ENCODE measurements at places on chromosomes 1 and 21.

- no peaks in the 10 kb centered on the region for H3K36me3 ChIP-seq
- no peak overlapping the region for H3K4me3 ChIP-seq
- H3K27me3 ChIP-seq = no peaks in the 10 kb centered on the region
- H3K27ac ChIP-seq = no peak overlapping the region
These were observed 832.6 kb upstream of the TMPRSS15 start for GRCh38 chr21:19236209-19236608.

- H3K27me3 ChIP-seq = no peaks in the 10 kb centered on the region
- DNase-seq = no peak
- peaks cover 18% of the 10 kb centered on the region for H3K36me3 ChIP-seq
These were observed 19.6 kb downstream of the BACH1 start for GRCh38 chr21:29318354-29318753.

- H3K27me3 ChIP-seq = no peaks in the 10 kb centered on the region
- H3K36me3 ChIP-seq = no peaks in the 10 kb centered on the region
These were observed 11.4 kb upstream of the BCAR3 start for GRCh38 chr1:93692983-93693591.

- H3K27me3 ChIP-seq = no peaks in the 10 kb centered on the region
- H3K4me3 ChIP-seq = no peak overlapping the region
- DNase-seq = no peak
- H3K27ac ChIP-seq = no peak overlapping the region
These were observed 163.4 kb downstream of the DNM3 start for GRCh38 chr1:172004671-172005070.

DNA sequence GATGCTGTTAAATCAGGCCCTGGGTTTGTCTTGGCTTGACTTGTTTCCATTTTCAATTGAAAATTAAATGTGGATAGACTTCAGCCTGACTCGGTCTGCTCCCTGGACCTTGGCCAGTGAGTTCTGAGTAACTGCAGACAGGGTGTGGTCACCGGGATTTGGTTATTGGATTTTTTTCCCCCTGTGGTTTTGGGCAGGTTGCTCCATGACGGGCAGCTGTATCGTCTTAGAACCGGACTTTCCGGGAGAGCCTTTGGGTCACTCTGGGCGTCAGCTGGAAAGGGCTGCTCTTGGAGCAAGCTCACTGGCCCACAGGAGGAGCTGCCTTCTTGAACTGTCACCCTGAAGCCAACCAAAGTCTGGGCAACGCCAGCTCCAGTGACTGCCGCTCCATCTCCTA is 75.0 kb downstream of the CLIC6 start:
- H3K4me3 ChIP-seq = no peak overlapping the region
- H3K36me3 ChIP-seq = no peaks in the 10 kb centered on the region
- no peaks in the 10 kb centered on the region for H3K4me1 ChIP-seq
- no peaks in the 10 kb centered on the region for H3K27me3 ChIP-seq
- peak; percentile 68 for DNase-seq

GRCh38 chr1:97314685-97315084 is 593.1 kb downstream of the PTBP2 start:
- no peak for DNase-seq
- no peak overlapping the region for H3K4me3 ChIP-seq
- no peaks in the 10 kb centered on the region for H3K36me3 ChIP-seq
- H3K27me3 ChIP-seq = no peaks in the 10 kb centered on the region

DNA sequence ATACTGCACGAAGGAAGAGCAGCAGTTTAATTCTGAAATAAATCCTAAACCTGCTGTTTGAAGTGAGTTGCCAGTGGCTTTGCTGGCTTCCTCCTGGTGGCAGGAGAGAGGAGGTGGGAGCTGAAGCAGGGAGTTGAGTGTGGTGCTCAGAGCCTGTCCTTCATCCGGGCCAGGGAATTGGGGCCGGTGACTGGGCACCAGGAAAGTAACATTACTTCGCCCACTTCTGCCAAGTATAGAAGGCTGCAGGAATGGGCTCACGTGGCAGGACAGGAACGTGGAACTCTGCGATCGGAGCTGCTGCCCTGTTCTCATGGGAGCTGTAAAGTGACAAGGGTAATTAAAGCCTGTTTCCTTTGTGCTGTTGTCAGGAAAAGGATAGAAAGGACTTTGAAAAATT is 8.7 kb downstream of the TOR3A start:
- H3K27ac ChIP-seq = peak overlapping the region; percentile 43
- peaks cover 27% of the 10 kb centered on the region for H3K4me1 ChIP-seq
- H3K4me3 ChIP-seq = no peak overlapping the region

DNA sequence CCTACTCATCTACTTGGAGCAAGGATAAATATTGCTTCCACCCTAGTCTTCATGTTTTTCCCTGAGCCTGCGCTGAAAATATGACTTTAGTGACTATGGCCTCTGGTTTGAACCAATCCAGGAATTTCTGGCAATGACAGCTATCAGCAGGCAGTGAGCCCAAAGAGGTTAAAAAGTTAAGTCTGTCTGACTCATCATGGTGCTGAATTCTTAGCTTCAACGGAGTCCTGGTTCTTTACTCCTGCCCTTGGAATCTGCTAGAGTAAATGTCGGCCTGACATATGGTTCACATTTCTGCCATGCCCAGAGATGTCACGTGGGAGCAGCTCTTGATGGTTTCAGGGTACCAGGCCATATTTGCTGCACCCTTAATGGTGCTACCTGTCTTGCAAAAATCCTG is 351.6 kb upstream of the PLXNA2 start:
- H3K36me3 ChIP-seq = no peaks in the 10 kb centered on the region
- H3K27me3 ChIP-seq = no peaks in the 10 kb centered on the region
- H3K4me1 ChIP-seq = no peaks in the 10 kb centered on the region
- no peak overlapping the region for H3K27ac ChIP-seq

DNA sequence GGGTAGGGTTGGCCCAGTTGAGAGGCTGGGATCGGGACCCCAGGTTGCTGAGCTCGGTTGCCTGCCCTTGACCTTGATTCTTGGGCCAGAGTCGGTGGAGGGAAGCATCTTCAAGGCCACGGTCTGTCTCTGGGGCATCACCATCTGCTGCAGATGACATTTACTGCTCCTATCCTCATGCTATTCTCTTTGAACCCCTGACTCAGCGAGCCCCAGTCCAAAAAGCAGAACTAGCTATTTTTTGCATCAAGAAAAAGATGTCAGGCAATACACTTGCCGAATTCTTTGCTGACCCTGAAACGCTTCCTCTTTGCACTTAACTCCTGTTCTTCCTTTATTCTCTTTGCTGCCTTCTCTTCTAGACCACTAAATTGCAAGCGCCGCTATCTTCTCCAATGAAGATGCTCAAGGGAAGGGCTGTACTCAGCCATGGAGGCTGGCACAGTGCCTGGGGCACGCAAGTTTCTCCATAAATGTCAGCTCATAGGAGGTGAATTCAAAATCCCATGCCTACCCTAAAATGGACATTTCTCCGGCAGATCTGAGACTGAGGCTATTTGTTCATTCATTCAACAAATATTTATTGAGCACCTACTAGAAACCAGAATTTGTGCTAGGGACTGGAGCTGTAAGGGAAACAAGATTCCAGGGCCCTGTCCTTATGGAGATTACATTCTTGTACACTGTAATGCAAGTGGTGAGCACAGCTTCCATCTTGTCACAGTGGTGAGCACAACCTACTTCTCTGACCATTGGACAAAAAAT is 20.5 kb upstream of the CAPZB start:
- no peak overlapping the region for H3K4me3 ChIP-seq
- H3K36me3 ChIP-seq = no peaks in the 10 kb centered on the region

GRCh38 chr1:14626869-14627607 is 28.6 kb downstream of the KAZN start:
- H3K27ac ChIP-seq = no peak overlapping the region
- H3K4me3 ChIP-seq = no peak overlapping the region
- no peaks in the 10 kb centered on the region for H3K36me3 ChIP-seq
- H3K4me1 ChIP-seq = no peaks in the 10 kb centered on the region

GRCh38 chr1:33784876-33785275 is 79.0 kb upstream of the HMGB4 start:
- DNase-seq = no peak
- no peaks in the 10 kb centered on the region for H3K4me1 ChIP-seq
- H3K27ac ChIP-seq = no peak overlapping the region
- H3K27me3 ChIP-seq = no peaks in the 10 kb centered on the region

DNA sequence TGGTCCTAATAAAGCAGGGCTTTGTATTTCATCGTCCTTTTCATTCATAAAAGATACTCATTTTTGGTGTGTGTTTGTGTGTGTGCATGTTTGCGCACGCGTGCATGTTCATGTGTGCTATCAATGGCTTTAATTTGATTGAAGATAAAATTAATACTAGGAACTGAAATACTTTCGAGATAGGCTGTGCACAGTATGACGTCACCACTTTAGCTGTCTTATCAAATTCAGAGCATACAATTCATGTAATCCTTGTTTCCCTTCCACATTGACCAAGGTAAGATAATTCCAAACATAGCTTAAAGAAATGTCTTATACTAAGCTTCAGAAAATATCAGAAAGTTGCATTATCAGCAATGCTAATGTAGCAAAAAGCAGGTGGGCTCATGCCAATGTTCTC is 113.6 kb upstream of the CYYR1 start:
- no peaks in the 10 kb centered on the region for H3K27me3 ChIP-seq
- H3K4me1 ChIP-seq = no peaks in the 10 kb centered on the region
- no peak overlapping the region for H3K4me3 ChIP-seq
- no peak for DNase-seq
- H3K36me3 ChIP-seq = no peaks in the 10 kb centered on the region
- H3K27ac ChIP-seq = no peak overlapping the region

GRCh38 chr1:216064643-216065042 is 358.6 kb downstream of the USH2A start:
- no peaks in the 10 kb centered on the region for H3K27me3 ChIP-seq
- H3K27ac ChIP-seq = no peak overlapping the region
- no peak overlapping the region for H3K4me3 ChIP-seq

DNA sequence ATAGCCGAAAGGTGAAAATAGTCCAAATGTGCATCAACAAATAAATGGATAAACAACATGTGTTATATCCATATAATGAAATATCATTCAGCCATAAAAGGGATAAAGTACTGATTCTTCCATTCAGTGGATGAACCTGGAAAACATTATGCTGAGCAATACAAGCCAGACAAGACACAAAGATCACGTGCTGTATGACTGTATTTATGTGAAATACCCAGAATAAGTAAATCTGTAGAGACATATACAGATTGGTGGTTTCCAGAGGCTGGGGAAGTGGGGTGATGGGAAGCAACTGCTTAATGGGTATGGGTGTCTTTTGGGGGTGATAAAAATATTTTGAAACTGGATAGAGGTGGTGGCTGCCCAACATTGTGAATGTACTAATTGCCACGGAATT is 13.3 kb upstream of the GSTM4 start:
- DNase-seq = peak; percentile 38
- no peak overlapping the region for H3K4me3 ChIP-seq
- H3K27me3 ChIP-seq = no peaks in the 10 kb centered on the region
- no peak overlapping the region for H3K27ac ChIP-seq

DNA sequence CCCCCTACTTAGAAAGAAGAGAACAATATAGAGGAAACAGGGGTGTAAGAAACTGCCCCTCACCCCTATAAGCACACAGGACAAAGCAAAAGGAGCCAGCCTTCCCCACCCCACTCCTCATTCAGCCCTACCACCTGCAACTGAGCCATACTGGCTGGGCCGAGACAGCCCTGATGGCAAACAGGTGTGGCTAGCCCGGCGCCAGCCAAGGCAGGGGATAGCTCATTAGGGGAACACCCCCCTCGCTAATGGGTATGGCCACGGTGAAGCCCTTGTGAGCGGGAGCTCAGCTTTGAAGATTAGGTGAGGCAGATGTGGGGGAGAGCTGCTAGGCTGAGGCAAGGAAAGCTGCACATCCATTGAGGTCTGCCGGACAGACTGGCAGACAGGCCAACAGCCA is 65.5 kb downstream of the ERI3 start:
- H3K36me3 ChIP-seq = peaks cover 3% of the 10 kb centered on the region
- no peaks in the 10 kb centered on the region for H3K27me3 ChIP-seq
- no peak overlapping the region for H3K27ac ChIP-seq
- no peak for DNase-seq
- peaks cover 18% of the 10 kb centered on the region for H3K4me1 ChIP-seq
- H3K4me3 ChIP-seq = no peak overlapping the region

GRCh38 chr1:67192902-67193301 is 26.6 kb downstream of the IL23R start:
- DNase-seq = no peak
- H3K36me3 ChIP-seq = no peaks in the 10 kb centered on the region
- H3K4me3 ChIP-seq = no peak overlapping the region
- H3K27me3 ChIP-seq = no peaks in the 10 kb centered on the region
- no peak overlapping the region for H3K27ac ChIP-seq
- no peaks in the 10 kb centered on the region for H3K4me1 ChIP-seq

GRCh38 chr1:23556635-23557470 is 2.4 kb downstream of the ID3 start:
- H3K27ac ChIP-seq = peak overlapping the region; percentile 90
- peak overlapping the region; percentile 79 for H3K4me3 ChIP-seq
- no peaks in the 10 kb centered on the region for H3K27me3 ChIP-seq
- H3K36me3 ChIP-seq = peaks cover 23% of the 10 kb centered on the region
- H3K4me1 ChIP-seq = peaks cover 62% of the 10 kb centered on the region
- DNase-seq = no peak

- no peaks in the 10 kb centered on the region for H3K27me3 ChIP-seq
- no peak for DNase-seq
- no peaks in the 10 kb centered on the region for H3K36me3 ChIP-seq
- no peak overlapping the region for H3K27ac ChIP-seq
These were observed 16.8 kb upstream of the SH3GLB1 start for GRCh38 chr1:86687595-86687994.

GRCh38 chr1:209534496-209535250 is 48.8 kb upstream of the CAMK1G start:
- H3K27me3 ChIP-seq = no peaks in the 10 kb centered on the region
- no peaks in the 10 kb centered on the region for H3K36me3 ChIP-seq
- H3K27ac ChIP-seq = no peak overlapping the region
- DNase-seq = no peak

- no peak for DNase-seq
- H3K36me3 ChIP-seq = no peaks in the 10 kb centered on the region
- no peaks in the 10 kb centered on the region for H3K27me3 ChIP-seq
- no peaks in the 10 kb centered on the region for H3K4me1 ChIP-seq
- no peak overlapping the region for H3K27ac ChIP-seq
These were observed 258.9 kb downstream of the SETD4 start for GRCh38 chr21:35801391-35801790.

DNA sequence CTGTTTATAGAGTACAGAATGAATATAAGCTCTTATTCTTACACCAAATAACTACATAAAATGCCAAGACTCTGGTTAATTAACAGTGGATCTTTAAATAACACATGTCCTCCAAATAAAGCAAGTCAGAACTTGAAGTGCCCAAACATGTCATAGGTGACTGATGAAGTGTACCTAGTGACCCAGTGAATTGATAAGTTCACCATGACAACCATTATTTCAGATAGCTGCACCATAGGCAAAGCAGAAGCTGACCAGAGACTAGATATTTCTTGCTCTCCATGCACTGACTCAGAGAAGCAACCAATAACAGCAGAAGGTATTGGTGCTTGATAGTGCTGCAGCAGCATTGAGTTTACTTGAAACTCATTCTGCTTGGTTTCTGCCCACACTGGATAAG is 192.1 kb downstream of the DUSP10 start:
- H3K27ac ChIP-seq = no peak overlapping the region
- DNase-seq = no peak
- H3K4me1 ChIP-seq = no peaks in the 10 kb centered on the region
- no peak overlapping the region for H3K4me3 ChIP-seq

GRCh38 chr1:40887012-40887378 is 24.8 kb upstream of the CITED4 start:
- no peaks in the 10 kb centered on the region for H3K36me3 ChIP-seq
- no peak for DNase-seq
- no peak overlapping the region for H3K27ac ChIP-seq
- H3K4me1 ChIP-seq = no peaks in the 10 kb centered on the region
- H3K27me3 ChIP-seq = peaks cover 7% of the 10 kb centered on the region
- no peak overlapping the region for H3K4me3 ChIP-seq

All from right atrium auricular region (tissue), 2 donors.